ENCODE measurements at places on chromosomes 13 and 19.

GRCh38 chr13:75541287-75541686 is 3.6 kb upstream of the COMMD6 start:
- no peak for DNase-seq

DNA sequence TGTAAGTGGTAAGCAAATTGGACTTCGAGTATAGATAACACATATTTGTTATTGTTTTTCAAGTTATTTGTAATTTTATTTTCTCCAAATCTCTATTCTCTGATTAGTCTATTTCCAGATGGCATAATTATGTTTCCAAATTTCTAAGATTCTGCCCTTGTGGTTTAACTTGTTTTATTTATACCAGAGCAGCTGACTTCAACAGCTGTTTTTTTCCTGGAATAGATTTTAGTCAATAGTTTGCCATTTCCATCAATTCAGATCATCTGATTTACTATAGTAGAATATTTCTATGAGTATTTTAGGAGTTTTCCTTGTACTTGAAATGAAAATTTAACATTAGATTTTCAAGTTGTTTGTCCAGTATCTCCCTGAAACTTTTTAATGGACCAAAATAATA is 848.7 kb upstream of the MIR17HG start:
- DNase-seq: no peak

- DNase-seq: no peak
Observed at GRCh38 chr19:805600-806550, 8.6 kb downstream of the PTBP1 start.

DNA sequence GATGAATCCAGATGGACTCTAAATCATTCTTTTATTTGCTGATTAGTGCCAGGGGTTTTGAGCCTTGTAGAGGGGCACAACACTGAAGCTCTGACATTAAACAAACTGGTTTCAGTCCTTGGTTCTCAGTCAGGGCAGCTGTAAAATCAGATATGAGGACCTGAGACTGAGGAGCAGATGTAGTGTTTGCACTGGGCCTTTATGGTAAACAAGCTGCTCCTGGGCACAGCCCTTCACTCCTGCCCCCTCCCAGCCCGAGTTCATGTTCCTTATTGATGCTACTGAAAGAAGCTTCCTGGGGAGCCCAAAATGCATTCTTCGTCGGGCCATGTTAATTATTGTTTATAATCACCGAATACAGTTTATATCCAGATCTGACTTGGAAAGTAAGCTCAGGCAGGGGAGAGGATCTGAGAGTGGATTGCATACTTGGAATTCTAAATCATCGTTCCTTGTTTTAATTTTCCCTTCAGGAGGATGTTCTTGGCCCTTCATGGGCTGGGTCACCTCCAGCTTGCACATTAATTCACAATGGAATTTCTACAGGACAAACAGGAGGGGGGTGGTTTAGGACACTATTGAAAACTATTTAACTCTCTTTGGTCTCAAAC is 213.5 kb downstream of the FGF9 start:
- no peak for DNase-seq

- DNase-seq: no peak
Observed at GRCh38 chr13:87356314-87356713, 314.9 kb upstream of the SLITRK5 start.

- DNase-seq: no peak
Observed at GRCh38 chr13:95956589-95957148, 96.5 kb downstream of the UGGT2 start.

- peak; percentile 81 for DNase-seq
Observed at GRCh38 chr19:13839130-13839937, 37.6 kb upstream of the NANOS3 start.

- DNase-seq: no peak
Observed at GRCh38 chr13:112692104-112692503, 2.3 kb downstream of the ATP11A start.

GRCh38 chr19:13478576-13478975 is 27.7 kb downstream of the CACNA1A start:
- no peak for DNase-seq
